ENCODE measurements at places on chromosomes 13 and 19. TPM values are rescaled to one million over a fixed set of nuclear protein-coding genes. Genes with fewer than 3 reads are reported as not detected.

The PTPRH gene
- total RNA-seq: 0.07 TPM

The CUL4A gene
- 91.9 TPM for total RNA-seq

The CHAMP1 gene
- total RNA-seq: 32.8 TPM

The CGB2 gene
- not detected for total RNA-seq

The FPR3 gene
- total RNA-seq: not detected

The ZNF570 gene
- total RNA-seq: 5.6 TPM

The MAP4K1 gene
- total RNA-seq: 314 TPM

The GIPR gene
- total RNA-seq: 4.2 TPM

The ZNF790 gene
- total RNA-seq: 5.7 TPM

The KASH5 gene
- not detected for total RNA-seq

The GPR18 gene
- total RNA-seq: 10.6 TPM

The CEACAM8 gene
- not detected for total RNA-seq

The PCDH17 gene
- not detected for total RNA-seq

The IGFLR1 gene
- 88.8 TPM for total RNA-seq

The CYP4F12 gene
- not detected for total RNA-seq

The TLE6 gene
- total RNA-seq: 0.54 TPM

The TEX101 gene
- not detected for total RNA-seq

The ZNF208 gene
- 0.05 TPM for total RNA-seq

The ZNF296 gene
- total RNA-seq: 2.3 TPM

The ZNF606 gene
- 9.2 TPM for total RNA-seq

The CYP4F11 gene
- not detected for total RNA-seq

The CRLF1 gene
- total RNA-seq: not detected

The MEIOSIN gene
- total RNA-seq: not detected

The PPP2R1A gene
- total RNA-seq: 217 TPM

The ZDHHC20 gene
- 87.3 TPM for total RNA-seq

The PTPRS gene
- not detected for total RNA-seq

The EBI3 gene
- total RNA-seq: 28.1 TPM

The APC2 gene
- total RNA-seq: 0.15 TPM

The STAP2 gene
- 19.1 TPM for total RNA-seq

The DACT3 gene
- 1.6 TPM for total RNA-seq

The SIGLEC11 gene
- not detected for total RNA-seq

The PLD3 gene
- total RNA-seq: 67.0 TPM

The FCAR gene
- total RNA-seq: not detected

The PCID2 gene
- 71.4 TPM for total RNA-seq

The IGSF23 gene
- total RNA-seq: not detected

The KCTD12 gene
- 4.3 TPM for total RNA-seq

The IZUMO2 gene
- total RNA-seq: not detected

The LIPE gene
- 26.9 TPM for total RNA-seq

The ZNF835 gene
- 0.10 TPM for total RNA-seq

The ODAD3 gene
- not detected for total RNA-seq

The FGF22 gene
- not detected for total RNA-seq

The AMH gene
- 5.4 TPM for total RNA-seq

The SIGLEC14 gene
- not detected for total RNA-seq

The ERICH6B gene
- total RNA-seq: not detected

The SHC2 gene
- total RNA-seq: not detected

The USE1 gene
- 27.8 TPM for total RNA-seq

The SLC6A16 gene
- 5.6 TPM for total RNA-seq

The ZNF793 gene
- total RNA-seq: 0.88 TPM

The SLC25A30 gene
- total RNA-seq: 22.6 TPM

The GAPDHS gene
- total RNA-seq: not detected

The YJEFN3 gene
- total RNA-seq: 11.7 TPM

The SELENOV gene
- not detected for total RNA-seq

The PRR22 gene
- total RNA-seq: 5.3 TPM

The POSTN gene
- total RNA-seq: not detected

The GPR12 gene
- not detected for total RNA-seq

The CEACAM20 gene
- not detected for total RNA-seq

The PSG1 gene
- not detected for total RNA-seq

The SRRM5 gene
- 0.41 TPM for total RNA-seq

All from T-helper 1 cell treated with Interleukin-12 subunit alpha and Interleukin-12 subunit beta and Interleukin-4 antibody, amounts not matched to agents 30 ng/mL and 1 ng/mL, for 36 hours (primary cell).